Posterior vena cava (tissue), 2 donors: ENCODE measurements at places on chromosomes 1 and 21. TPM values are rescaled to one million over a fixed set of nuclear protein-coding genes. Genes with fewer than 3 reads are reported as not detected.

The KRTAP21-2 gene
- total RNA-seq, result not detected

The LCA5L gene
- total RNA-seq, result 1.5 TPM

The S100A4 gene
- total RNA-seq, result 472 TPM

The CFHR2 gene
- total RNA-seq, result not detected

The TTC24 gene
- not detected for total RNA-seq

The HDAC1 gene
- total RNA-seq, result 36.6 TPM

The G0S2 gene
- 12.5 TPM for total RNA-seq

The PDE4B gene
- 14.0 TPM for total RNA-seq

The FAM229A gene
- total RNA-seq, result 4.4 TPM

The S100A7 gene
- total RNA-seq, result not detected

The HENMT1 gene
- total RNA-seq, result 3.0 TPM

The C1QB gene
- total RNA-seq, result 125 TPM

The NUDT4B gene
- total RNA-seq, result 1.00 TPM

The KDM5B gene
- total RNA-seq, result 33.6 TPM

The SEC16B gene
- total RNA-seq, result 4.9 TPM

The TRAF3IP3 gene
- total RNA-seq, result 3.1 TPM

The HIVEP3 gene
- 4.1 TPM for total RNA-seq

The LHX4 gene
- total RNA-seq, result not detected

The C1orf210 gene
- total RNA-seq, result not detected

The PTPN7 gene
- 1.2 TPM for total RNA-seq

The ENSA gene
- 149 TPM for total RNA-seq

The EPB41 gene
- 21.7 TPM for total RNA-seq

The MAPKAPK2 gene
- 69.0 TPM for total RNA-seq

The MPZ gene
- 1.3 TPM for total RNA-seq

The TFF3 gene
- 24.4 TPM for total RNA-seq

The TPR gene
- 82.8 TPM for total RNA-seq

The TNFRSF4 gene
- 2.0 TPM for total RNA-seq

The CLDN17 gene
- total RNA-seq, result not detected

The PLOD1 gene
- total RNA-seq, result 70.0 TPM

The SH2D2A gene
- total RNA-seq, result 3.4 TPM

The CMPK1 gene
- 127 TPM for total RNA-seq

The SPAG17 gene
- not detected for total RNA-seq

The TNFRSF8 gene
- 1.3 TPM for total RNA-seq

The KCNA3 gene
- 0.60 TPM for total RNA-seq

The MX2 gene
- total RNA-seq, result 20.4 TPM

The SLC30A2 gene
- not detected for total RNA-seq

The PRAMEF26 gene
- not detected for total RNA-seq

The MRPL9 gene
- total RNA-seq, result 49.1 TPM

The BSND gene
- not detected for total RNA-seq

The CEP170 gene
- total RNA-seq, result 73.7 TPM

The PPM1J gene
- 3.0 TPM for total RNA-seq

The LCE2C gene
- not detected for total RNA-seq

The FCGR2B gene
- total RNA-seq, result 33.0 TPM

The PALMD gene
- total RNA-seq, result 22.6 TPM

The LRRC38 gene
- not detected for total RNA-seq

The EPHX1 gene
- 113 TPM for total RNA-seq

The ZNF593OS gene
- total RNA-seq, result not detected
